ENCODE measurements at places on chromosomes 7 and 10.

DNA sequence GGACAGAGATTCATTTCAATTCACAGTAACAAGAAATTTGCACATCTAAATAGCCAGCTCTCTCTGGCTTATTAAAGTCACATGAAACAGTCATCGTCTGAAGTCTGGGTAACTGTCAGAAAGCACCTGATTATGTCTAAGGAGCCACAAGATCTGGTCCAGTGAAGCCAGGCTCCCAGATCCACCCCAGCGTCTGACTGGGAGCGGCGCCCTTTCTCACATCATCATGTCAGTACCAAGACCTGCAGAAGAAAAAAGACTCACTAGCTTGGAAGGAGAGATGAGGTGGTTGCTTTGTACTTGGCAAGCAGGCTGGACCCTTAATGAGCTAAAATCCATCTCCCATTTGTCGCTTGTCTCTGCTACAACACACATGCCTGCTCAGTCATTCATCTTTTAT, 58.4 kb downstream of the VOPP1 start:
- DNase-seq: no peak

- DNase-seq: no peak
Measured at GRCh38 chr10:12639996-12640944, 290.9 kb downstream of the CAMK1D start.

DNA sequence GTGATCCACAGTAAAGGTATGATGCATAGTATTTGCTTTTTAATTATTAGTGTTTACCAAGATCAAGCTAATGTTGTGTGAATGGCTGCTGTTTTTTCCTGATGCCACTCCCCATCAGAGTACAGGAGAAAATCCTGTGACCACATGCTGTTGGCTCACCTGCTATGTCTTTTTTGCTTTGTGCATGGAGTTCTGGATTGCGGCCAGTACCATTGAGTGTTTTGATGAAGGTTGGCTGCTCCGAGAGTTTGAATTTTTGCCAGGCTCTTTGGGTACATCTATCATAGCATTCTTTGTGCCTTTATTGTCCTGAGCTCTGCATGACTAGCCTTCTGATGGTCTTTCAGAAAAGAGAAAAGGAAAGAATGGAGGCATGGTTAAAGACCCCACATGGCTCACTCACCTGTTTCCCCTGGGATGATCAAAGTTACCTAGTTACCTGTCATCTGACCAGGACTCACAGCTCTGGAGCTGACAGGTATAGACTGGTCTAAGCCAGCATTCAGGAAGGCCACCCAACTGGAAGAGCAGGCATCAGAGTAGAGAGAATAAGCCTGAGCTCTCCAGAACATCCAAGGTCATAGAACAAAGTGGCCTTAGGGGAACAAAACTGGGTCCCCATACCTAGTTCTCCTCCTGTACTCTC, 11.8 kb upstream of the SGPL1 start:
- DNase-seq: no peak

GRCh38 chr10:63021225-63021624, 111.9 kb upstream of the NRBF2 start:
- no peak for DNase-seq

DNA sequence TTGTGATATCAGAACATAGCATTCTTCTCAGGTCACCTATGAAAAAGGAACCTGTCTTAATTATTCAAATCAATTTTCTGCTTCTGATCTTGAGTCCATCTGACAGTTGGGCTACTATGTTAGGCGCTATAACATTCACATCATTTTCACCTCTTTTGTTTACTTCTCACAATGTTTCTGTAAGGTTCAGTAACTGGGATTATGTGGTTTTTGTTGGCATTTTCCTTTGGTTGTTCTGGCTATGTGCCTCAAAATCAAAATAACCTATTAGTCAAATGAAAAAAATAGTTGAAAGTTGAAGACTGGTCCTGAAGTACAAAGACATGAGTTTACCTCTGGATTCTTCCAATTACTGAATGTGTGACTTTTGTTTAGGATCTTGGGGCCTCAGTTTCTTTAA, 221.3 kb upstream of the SMIM30 start:
- DNase-seq: no peak

GRCh38 chr7:44971902-44972441, 6.8 kb downstream of the MYO1G start:
- no peak for DNase-seq

DNA sequence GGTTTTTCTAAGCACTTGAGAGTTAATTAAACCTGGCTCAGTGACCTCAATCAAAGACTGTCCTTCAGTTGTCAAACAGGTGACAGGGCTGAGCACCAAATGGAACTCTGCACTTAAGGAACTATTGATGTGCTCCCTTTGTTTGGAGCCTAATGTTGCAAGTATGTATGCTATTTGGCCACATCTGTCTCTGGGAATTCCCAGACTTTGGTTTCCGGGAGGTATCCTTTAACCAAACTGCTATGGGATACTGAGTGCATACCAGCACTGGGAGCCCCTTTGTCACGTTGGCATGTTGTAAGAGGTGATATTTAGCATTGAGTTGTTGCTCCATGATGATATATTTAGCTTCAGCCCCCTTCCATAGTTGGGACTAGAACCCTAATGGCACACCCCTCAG, 25.2 kb downstream of the ASZ1 start:
- DNase-seq: no peak

DNA sequence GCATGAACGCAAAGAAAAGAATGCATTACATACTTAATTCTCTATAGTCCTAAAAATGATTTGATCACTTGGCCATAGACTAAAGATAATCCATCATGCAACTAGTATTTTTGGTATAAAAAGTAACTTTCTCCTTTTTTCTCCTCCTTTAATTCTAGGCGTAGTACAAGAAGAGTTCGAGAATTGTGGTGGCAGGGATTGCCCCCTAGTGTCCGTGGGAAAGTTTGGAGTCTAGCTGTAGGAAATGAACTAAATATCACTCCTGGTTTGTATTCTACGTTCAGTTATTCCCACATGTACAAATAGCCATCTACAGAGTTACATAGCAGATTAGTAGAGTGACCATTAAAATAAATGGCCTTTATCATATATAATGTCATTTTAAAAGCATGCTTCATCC, 45.5 kb upstream of the HELLS start:
- no peak for DNase-seq

DNA sequence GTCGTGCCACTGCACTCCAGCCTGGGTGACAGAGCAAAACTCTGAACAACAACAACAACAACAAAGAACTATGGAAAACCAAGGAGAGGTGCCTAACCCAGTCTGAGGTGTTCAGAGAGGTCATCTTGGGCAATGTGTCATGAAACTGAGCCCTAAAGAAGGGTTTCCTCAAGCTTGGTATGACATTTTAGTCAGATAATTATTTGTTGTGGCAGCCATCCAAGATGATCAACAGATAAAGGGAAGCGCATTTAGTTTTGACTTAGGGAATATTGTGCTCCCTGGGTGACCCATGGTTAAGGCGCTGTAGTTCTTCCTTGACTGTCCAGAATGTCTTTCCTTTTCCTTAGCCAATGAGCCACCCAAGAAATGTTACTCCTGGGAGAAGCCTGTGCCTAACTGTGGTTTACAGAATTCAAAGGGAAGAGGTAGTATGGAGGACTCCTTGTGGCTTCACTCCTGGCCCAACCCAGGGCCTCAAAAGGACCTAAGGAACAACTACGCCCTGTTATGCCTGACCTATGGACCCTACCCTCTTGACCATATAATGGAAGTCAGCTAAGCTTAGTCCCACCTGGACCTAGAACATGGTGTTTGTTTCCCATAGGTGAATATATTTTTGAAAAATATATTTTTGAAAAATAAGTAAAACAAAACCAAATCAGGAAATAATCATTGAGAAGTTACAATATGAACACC, 42.4 kb downstream of the TPST1 start:
- DNase-seq: no peak
